ENCODE measurements at places on chromosomes 4 and X. TPM values are rescaled to one million over a fixed set of nuclear protein-coding genes. Genes with fewer than 3 reads are reported as not detected.

The GLRA2 gene
- not detected for total RNA-seq

The MTHFD2L gene
- total RNA-seq = 6.3 TPM

The NALF2 gene
- 0.20 TPM for total RNA-seq

The FRAS1 gene
- not detected for total RNA-seq

The HOPX gene
- 93.4 TPM for total RNA-seq

The CXorf65 gene
- 39.8 TPM for total RNA-seq

The COL25A1 gene
- not detected for total RNA-seq

The PABPC1L2A gene
- total RNA-seq = not detected

The TCEAL5 gene
- total RNA-seq = not detected

The TRIM60 gene
- not detected for total RNA-seq

The TCEAL2 gene
- total RNA-seq = not detected

The NEIL3 gene
- total RNA-seq = 20.2 TPM

Measured in T-helper 1 cell treated with Interleukin-12 subunit alpha and Interleukin-12 subunit beta and Interleukin-4 antibody, amounts not matched to agents 30 ng/mL and 1 ng/mL, for 36 hours (primary cell).